ENCODE measurements at places on chromosomes 12 and 14.

DNA sequence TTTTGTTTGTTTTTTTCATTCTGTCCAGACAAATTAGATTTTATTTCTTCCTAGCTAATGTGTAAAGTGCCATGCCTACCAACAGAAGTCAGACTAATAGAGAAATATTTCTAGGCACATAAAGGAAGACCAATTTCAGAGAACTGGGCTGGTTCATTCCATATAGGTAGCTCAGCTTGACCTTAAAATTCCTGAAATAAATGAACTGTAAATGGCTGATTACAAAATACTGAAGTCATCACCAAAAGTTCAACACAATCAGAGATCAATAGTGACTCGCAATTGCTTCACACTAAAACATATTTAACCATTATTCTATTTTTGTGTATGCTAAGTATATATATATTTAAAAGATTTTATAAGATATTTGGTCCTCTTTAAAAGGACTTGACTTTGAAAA lies 34.2 kb downstream of the PTPRB start:
- no peak for DNase-seq

- DNase-seq: no peak
Measured at GRCh38 chr14:38120109-38120508, 87.6 kb upstream of the SSTR1 start.

- no peak for DNase-seq
Measured at GRCh38 chr12:122840580-122841513, 5.6 kb downstream of the HIP1R start.

DNA sequence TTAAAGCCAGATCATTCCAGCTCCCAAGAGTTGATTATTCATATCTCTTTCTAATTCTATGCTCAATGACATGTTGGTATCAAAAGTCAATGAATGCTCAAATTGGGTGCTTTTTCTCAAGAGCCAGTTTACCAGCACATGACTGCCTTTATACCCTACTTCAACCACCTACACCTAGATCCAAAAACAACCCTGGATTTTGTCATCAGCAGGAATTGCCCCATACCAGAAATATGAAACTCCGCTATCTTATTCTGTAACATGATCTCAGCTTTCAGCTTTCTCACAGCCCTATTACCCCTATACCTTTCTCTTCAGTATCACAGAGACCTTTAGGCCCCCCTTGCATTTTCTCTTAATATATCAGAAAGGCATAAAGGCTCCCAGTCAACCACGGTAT lies 32.3 kb upstream of the ESR2 start:
- DNase-seq: no peak

- no peak for DNase-seq
Measured at GRCh38 chr14:52551696-52552062, 626 bp downstream of the TXNDC16 start.

Measured in stimulated activated CD8-positive, alpha-beta memory T cell treated with anti-CD3 and anti-CD28 coated beads, Interleukin-7, amount 100 ng/mL, for 1 hour (primary cell).